ENCODE measurements at places on chromosomes 2 and 18.

GRCh38 chr2:32363597-32363996, 6.8 kb downstream of the BIRC6 start:
- H3K4me1 ChIP-seq = peaks cover 5% of the 10 kb centered on the region
- H3K27ac ChIP-seq = no peak overlapping the region
- no peak overlapping the region for H3K4me3 ChIP-seq
- no peaks in the 10 kb centered on the region for H3K27me3 ChIP-seq
- peaks cover 2% of the 10 kb centered on the region for H3K36me3 ChIP-seq

- peak; percentile 25 for DNase-seq
- H3K27ac ChIP-seq = no peak overlapping the region
- no peaks in the 10 kb centered on the region for H3K4me1 ChIP-seq
- H3K4me3 ChIP-seq = no peak overlapping the region
- no peaks in the 10 kb centered on the region for H3K27me3 ChIP-seq
- no peaks in the 10 kb centered on the region for H3K36me3 ChIP-seq
Observed at GRCh38 chr2:126614524-126615227, 41.3 kb upstream of the GYPC start.

- H3K27ac ChIP-seq = no peak overlapping the region
- DNase-seq = no peak
- H3K27me3 ChIP-seq = peaks cover 42% of the 10 kb centered on the region
- H3K36me3 ChIP-seq = no peaks in the 10 kb centered on the region
- H3K4me3 ChIP-seq = no peak overlapping the region
Observed at GRCh38 chr2:11535899-11536344, 2.1 kb downstream of the GREB1 start.

DNA sequence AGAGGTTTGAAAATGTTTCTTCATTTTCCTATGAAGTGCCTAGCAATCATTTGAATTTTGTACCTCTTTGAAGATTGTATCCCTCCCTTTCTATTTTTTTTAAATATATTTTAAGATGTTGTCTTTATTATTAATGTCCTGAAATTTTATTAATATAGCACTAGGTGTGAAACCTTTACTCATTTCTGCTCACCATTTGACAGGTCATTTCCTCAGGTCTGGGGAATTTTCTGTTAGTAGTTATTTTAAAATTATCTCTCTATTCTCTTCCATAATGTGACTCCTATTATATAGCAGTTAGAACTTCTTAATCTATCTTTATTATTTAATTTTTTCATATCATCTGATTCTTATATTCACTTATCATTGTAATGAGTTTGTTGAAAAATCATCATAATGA, 1038.6 kb upstream of the SLC39A10 start:
- H3K27me3 ChIP-seq = no peaks in the 10 kb centered on the region
- no peak overlapping the region for H3K27ac ChIP-seq
- DNase-seq = no peak
- H3K36me3 ChIP-seq = no peaks in the 10 kb centered on the region
- H3K4me1 ChIP-seq = no peaks in the 10 kb centered on the region

Measured in IMR-90 (cell line).